ENCODE measurements at places on chromosomes 7 and 10.

DNA sequence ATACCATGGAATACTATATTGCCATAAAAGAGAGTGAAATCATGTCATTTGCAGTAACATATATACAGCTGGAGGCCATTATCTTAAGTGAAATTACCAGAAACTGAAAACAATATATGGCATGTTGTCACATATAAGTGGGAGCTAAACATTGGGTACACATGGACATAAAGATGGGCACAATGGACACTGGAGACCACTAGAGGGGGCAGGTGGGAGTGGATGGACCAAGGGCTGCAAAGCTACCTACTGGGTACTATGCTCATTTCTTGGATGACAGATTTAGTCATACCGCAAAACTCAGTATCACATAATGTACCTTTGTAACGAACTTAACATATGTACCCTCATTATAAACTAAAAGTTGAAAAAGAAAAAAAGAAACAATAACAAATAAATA is 1167.6 kb downstream of the NXPH1 start:
- H3K27me3 ChIP-seq, result no peaks in the 10 kb centered on the region
- no peaks in the 10 kb centered on the region for H3K4me1 ChIP-seq
- no peak for DNase-seq
- H3K36me3 ChIP-seq, result no peaks in the 10 kb centered on the region
- H3K4me3 ChIP-seq, result no peak overlapping the region

DNA sequence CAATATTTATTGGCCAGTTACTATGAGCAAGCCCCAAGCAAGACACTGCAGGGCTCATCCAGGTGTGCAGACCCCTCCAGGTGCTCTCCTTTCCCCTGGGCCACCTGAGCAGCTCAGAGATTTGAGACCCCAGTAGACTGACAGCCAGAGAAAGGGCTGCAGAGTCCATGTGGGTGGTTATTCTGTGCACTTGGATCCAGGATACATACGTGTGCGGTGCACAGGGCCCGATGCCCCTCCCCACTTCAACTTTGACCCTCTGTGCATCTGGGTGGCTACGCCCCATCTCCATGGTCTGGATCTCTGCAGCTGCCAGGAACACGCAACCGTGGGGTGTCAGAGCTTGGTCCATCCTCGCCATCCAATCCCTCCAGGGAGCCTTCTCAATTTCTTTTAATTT is 72.9 kb downstream of the MKI67 start:
- peaks cover 23% of the 10 kb centered on the region for H3K4me1 ChIP-seq
- H3K4me3 ChIP-seq, result no peak overlapping the region
- no peak for DNase-seq
- H3K36me3 ChIP-seq, result peaks cover 64% of the 10 kb centered on the region

DNA sequence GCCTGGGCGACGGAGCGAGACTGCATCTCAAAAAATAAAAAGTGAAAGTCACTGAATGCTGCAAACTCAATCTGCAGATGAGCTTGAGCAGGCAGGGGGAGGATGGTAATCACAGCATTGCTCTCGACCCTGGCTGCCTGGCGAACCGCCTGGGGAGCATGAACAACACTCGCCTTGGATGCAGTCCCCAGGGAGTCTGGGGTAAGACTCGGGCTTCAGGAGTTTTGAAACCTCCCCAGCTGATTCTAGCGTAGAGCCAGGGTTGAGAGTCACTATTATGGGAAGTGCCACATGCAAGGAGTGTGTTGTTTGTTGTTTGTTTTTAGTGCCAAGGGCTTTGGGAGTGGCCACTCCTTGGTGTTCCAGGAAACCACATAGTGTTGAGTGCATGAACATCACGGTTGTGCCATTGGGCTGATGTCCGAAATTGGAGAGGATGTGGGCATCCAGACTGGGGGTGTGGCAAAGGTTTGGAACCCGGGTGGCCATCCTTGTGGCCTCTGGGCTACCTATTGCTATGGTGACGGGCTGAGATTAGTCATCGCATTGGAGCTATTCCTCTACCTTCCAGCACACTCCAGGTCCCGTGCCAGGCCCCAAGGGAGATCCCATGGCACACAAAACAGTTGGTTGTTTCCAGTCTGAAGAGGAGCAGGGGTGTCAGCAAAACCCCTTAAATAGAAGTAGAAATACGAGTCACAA is 92.6 kb downstream of the RGS10 start:
- H3K27ac ChIP-seq, result peak overlapping the region; percentile 31
- no peak overlapping the region for H3K4me3 ChIP-seq
- no peaks in the 10 kb centered on the region for H3K27me3 ChIP-seq
- H3K4me1 ChIP-seq, result peaks cover 12% of the 10 kb centered on the region

- no peaks in the 10 kb centered on the region for H3K36me3 ChIP-seq
- H3K4me1 ChIP-seq, result no peaks in the 10 kb centered on the region
- no peak overlapping the region for H3K27ac ChIP-seq
- no peak for DNase-seq
- no peaks in the 10 kb centered on the region for H3K27me3 ChIP-seq
- H3K4me3 ChIP-seq, result no peak overlapping the region
Measured at GRCh38 chr10:69952069-69952800, 100.4 kb upstream of the MACROH2A2 start.

DNA sequence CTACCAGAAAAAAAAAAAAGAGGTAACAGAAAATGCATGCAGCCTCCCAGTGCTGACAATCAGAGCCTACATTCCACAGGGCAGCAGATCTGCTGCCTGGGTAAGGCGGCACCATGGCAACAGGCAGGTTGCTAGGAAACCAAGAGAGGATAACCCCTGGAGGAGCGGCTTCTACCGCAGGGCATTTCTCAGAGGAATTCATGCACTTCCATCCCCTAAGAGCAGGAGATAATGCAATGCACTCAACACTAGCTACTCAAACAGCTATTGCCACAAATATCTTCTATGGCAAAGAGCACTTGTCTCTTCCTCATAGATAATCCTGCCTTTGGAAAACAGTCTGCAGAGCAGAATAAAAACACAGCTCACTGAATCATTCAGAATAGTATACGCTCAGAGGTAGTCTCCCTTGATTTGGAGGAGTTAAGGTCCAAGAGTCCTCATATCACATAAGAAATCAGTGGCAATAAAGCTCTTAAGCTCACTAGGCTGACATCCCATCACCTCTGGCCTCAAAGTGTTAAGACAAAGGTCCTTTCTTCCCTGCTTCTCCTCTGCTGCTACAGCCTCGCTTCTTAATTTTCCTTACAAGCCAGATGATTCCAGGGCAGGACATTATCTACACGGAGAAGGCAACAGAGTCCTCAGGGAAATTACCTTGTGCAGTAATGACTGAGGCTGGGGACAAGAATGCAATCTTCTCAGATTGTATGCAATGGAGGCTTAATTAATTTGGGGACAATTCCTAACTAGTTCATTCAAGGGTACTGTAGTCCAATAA is 10.7 kb downstream of the PSAP start:
- peaks cover 18% of the 10 kb centered on the region for H3K36me3 ChIP-seq
- peaks cover 89% of the 10 kb centered on the region for H3K4me1 ChIP-seq
- no peak overlapping the region for H3K27ac ChIP-seq
- peak; percentile 65 for DNase-seq
- no peak overlapping the region for H3K4me3 ChIP-seq

DNA sequence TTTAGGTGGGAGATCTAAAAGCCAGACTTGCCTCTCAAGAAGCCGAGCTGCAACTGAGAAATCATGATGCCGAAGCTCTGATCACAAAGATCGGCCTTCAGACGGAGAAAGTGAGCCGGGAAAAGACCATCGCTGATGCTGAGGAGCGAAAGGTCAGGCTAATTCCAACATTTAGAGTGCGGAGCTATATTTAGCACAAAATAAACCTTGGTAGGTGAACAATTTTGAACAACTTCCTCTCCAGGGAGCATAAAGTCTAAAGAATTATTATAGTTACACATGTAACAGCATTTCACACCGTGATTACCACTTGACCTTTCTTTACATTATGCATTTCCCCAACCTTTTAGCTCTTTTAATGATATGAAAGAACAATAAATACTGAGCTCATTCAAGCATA is 166.7 kb downstream of the CDCA7L start:
- no peaks in the 10 kb centered on the region for H3K4me1 ChIP-seq
- no peaks in the 10 kb centered on the region for H3K27me3 ChIP-seq
- no peak for DNase-seq

DNA sequence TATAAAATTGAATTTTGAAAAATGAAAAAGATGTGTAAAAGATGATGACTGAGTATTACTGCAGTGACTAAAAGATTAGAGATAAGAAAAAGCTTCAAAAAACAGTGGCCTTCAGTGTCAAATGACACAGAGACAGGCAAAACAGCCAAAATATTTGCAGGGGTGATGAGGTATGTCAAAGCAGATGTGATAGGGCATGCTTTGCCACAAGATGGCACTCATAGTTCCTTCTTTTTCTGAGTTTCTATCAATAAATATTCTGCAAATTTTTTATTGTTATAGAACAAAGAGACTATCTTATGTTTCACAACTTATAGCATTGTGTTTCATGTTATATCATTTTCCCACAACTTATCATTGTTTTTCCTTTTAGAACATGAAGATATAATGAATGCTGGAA is 344.1 kb upstream of the HPS1 start:
- no peak for DNase-seq
- no peaks in the 10 kb centered on the region for H3K4me1 ChIP-seq
- no peaks in the 10 kb centered on the region for H3K27me3 ChIP-seq

- H3K27me3 ChIP-seq, result no peaks in the 10 kb centered on the region
- no peaks in the 10 kb centered on the region for H3K36me3 ChIP-seq
- H3K27ac ChIP-seq, result no peak overlapping the region
- DNase-seq, result no peak
- no peaks in the 10 kb centered on the region for H3K4me1 ChIP-seq
Measured at GRCh38 chr7:30206491-30206890, 71.7 kb downstream of the MTURN start.

GRCh38 chr10:5440206-5440605 is 27.8 kb downstream of the NET1 start:
- no peak overlapping the region for H3K27ac ChIP-seq
- H3K27me3 ChIP-seq, result no peaks in the 10 kb centered on the region
- H3K36me3 ChIP-seq, result no peaks in the 10 kb centered on the region
- H3K4me3 ChIP-seq, result no peak overlapping the region

DNA sequence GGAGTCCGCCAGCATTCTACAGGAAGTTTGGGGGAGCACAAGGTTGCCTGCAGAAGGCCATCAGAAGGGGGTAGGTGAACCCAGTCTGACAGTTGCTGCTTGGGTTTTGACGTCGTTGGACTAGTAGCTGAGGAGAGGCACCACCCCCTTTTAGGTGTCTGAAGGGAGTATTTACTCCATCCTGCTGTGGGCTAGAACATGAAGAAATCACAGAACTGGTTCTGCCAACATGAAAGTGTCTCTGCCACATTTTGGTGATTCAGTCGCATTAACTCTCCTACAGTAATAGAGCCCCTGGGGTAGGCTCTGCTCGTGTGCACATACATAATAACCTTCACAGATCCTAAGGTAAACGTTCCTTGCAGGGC is 834 bp upstream of the TRIL start:
- no peak for DNase-seq
- peaks cover 38% of the 10 kb centered on the region for H3K27me3 ChIP-seq
- H3K4me3 ChIP-seq, result peak overlapping the region; percentile 57
- peak overlapping the region; percentile 74 for H3K27ac ChIP-seq
- H3K36me3 ChIP-seq, result no peaks in the 10 kb centered on the region
- H3K4me1 ChIP-seq, result peaks cover 53% of the 10 kb centered on the region

DNA sequence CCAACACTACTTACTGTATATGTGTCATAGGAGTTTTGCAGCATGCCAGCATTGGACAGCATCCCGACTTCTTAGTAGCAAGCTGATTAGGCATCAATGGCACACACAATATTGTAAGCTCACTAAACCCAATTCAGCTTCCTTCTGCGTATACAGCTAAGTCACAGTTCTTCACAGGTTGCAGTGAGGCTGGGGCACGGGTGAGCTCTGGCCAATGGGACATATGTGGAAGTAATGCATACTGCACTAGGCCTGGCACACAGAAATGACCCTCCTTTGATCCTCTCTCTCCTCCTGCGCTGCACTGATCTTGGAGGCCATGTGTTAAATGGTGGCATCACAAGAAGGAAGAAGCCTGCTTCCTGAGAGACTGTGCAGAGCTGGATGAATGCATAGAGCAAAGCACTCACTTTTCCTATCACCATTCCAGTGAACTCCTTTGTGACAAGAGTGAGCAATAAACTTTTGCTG is 11.9 kb downstream of the RAB11FIP2 start:
- H3K36me3 ChIP-seq, result peaks cover 10% of the 10 kb centered on the region
- H3K4me1 ChIP-seq, result peaks cover 28% of the 10 kb centered on the region
- peak overlapping the region; percentile 37 for H3K27ac ChIP-seq
- no peak overlapping the region for H3K4me3 ChIP-seq
